ENCODE measurements at places on chromosomes 5 and 9.
A peak's percentile ranks its signal among the peaks of the same experiment; 100 is the strongest.

DNA sequence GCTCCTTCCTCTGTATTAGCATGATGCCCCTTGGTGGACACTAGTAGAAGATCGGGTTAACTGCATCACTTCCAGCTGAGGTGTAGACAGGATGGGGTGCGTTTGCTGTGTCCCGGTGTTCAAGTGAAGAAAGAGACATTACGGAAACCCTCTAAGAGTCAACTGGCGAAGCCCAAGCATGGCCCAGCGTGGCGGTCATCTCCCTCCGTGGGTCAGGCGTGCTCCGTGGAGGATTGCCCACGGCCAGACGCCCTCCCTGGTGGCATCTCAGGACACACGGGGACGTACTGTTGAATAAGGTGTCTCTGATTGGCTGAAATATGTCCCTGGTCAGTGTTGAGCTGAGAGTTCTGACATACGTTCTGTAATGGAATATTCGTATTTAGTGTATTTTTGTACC, 119.5 kb upstream of the CACNA1B start:
- DNase-seq, result no peak

GRCh38 chr5:3352711-3353110, 242.9 kb upstream of the IRX1 start:
- DNase-seq, result no peak

- DNase-seq, result peak; percentile 68
Measured at GRCh38 chr5:59759600-59760351, 133.8 kb downstream of the PDE4D start.

- DNase-seq, result no peak
Measured at GRCh38 chr5:3592298-3592697, 3.3 kb upstream of the IRX1 start.

- no peak for DNase-seq
Measured at GRCh38 chr9:76561900-76562299, 102.9 kb downstream of the GCNT1 start.

- DNase-seq, result no peak
Measured at GRCh38 chr9:136049491-136050265, 45.4 kb downstream of the NACC2 start.

DNA sequence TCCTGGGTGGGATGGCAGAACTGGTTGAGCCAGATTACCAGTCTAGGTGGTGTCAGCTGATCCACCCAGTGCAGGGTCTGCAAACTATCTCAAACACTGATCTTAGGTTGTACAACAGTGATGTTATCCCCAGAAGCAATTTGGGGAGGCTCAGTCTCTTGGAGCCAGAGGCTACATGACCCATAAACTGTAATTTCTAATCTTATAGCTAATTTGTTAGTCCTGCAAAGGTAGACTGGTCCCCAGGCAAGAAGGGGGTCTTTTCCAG, 5.3 kb upstream of the ZNF366 start:
- DNase-seq, result no peak

DNA sequence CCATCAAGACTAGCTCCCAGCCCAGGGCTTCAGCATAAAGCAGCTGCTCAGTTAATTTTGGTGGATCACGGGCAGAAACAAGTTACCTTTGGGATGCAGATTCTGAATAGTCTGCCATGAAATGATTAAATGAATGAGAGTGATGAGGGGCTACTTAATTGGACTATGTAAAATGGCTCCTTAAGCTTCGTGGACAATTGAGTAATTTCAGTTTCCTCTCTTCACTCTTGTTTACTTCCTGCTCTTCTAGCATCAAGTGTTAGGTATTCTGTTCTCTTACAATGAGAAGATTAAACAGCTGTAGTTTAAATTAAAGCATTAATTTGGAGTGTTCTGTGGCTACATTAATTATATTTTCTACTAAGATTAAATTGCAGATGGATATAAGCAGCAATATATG, 28.1 kb downstream of the PIK3R1 start:
- DNase-seq, result no peak

DNA sequence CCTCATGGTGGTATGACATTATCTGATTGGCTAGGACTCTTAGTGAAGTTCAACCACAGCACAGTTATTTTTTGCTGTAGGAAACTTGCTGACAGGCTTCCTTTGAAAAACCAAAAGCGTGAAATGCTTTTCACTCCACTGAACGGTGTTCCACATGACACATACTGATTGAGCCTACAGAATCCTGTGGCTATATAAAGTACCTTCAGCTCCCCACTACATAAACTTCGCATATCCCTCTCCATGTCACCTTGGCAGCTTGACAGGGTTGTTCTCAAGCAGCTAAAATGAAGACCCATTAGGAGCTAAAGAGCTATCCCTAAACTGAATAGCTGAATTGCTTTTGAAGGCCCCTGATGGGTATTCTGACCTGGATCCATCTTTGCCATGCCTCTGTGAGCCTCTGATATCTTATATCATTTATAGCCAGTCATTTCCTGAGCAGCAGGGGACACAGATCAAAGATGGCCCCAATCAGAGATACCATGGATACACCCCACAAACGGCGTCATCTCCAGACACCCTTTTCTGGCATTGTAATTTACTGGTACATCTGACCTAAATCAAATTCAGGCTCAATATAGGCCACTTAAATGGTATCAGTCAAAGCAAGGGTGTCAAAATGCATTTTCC, 91.5 kb downstream of the APBA1 start:
- no peak for DNase-seq

GRCh38 chr9:79447762-79448161, 124.0 kb upstream of the TLE4 start:
- DNase-seq, result no peak

DNA sequence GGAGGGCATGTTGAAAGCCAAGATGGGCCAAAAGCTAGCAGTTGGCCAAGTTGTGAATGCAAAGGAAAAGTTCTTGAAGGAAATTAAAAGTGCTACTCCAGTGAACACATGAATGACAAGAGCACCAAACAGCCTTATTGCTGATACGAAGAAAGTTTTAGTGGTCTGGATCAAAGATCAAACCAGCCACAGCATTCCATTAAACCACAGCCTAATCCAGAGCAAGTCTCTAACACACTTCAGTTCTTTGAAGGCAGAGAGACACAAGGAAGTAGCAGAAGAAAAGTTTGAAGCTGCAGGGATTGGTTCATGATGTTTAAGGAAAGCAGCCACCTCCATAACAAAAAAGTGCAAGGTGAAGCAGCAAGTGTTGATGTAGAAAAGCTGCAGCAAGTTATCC, 71.6 kb downstream of the ERCC6L2 start:
- peak; percentile 31 for DNase-seq

DNA sequence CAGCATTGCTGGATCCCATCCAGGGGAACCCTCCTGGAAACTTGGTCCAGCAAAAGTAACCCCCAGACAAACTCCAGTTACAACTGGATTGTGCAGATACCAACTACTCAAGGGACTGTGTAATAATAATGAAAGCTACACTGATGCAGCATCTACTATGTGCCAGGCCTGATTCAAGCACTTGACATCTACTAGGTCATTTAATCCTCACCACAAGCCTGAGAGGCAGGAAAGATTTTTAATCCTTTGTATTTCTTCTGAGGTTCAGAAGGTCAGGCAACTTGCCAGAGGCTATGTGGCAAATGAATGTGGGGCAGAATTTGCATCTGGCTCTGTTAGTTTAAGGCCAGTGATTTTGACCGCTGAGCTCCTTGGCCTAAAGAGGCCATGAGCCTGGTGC, 29.5 kb upstream of the FOXI1 start:
- DNase-seq, result no peak

GRCh38 chr5:76363352-76364225, 39.5 kb upstream of the IQGAP2 start:
- DNase-seq, result no peak

DNA sequence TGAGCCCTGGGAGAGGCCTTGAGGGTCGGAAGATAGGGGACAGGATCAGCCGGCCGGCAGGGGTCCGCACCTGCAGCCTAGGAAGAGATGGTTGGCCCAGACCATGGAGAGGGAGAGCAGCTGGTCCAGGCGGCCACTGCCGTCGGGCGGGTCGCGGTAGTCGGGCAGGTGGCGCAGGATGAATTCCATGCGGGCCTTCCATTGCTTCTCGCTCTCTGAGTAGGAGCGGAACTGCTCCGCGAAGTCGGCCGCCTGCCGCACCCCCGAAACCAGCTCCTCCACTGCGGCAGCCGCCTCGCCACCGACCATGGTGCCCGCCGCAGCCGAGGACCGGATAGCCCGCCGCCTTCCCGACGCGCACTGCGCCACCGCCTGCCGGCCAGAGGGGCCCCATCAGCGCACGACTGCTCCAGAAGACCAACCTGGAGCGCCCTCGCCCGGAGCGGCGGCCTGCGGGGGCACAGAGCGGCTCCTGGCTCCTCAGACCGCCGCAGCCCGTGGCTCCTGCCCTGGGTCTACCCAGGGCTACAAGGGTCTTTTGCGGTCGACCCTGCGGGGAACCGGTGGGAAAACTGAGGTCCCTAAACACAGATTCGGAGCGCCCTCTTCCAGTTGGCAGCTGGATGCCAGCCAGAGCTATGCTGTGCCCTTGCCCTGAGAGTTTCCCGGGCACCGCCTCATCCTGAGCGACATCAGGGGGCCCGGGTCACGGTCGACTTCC, at the start of gene CDKN2AIPNL:
Gene CDKN2AIPNL, minus strand, starts transcription at position 336 of the 721 bp plus-strand sequence. Its CDS starts 27 bp downstream, at position 309.
- peak; percentile 90 for DNase-seq

GRCh38 chr9:108551030-108551841, 304.6 kb downstream of the ACTL7B start:
- DNase-seq, result peak; percentile 87

DNA sequence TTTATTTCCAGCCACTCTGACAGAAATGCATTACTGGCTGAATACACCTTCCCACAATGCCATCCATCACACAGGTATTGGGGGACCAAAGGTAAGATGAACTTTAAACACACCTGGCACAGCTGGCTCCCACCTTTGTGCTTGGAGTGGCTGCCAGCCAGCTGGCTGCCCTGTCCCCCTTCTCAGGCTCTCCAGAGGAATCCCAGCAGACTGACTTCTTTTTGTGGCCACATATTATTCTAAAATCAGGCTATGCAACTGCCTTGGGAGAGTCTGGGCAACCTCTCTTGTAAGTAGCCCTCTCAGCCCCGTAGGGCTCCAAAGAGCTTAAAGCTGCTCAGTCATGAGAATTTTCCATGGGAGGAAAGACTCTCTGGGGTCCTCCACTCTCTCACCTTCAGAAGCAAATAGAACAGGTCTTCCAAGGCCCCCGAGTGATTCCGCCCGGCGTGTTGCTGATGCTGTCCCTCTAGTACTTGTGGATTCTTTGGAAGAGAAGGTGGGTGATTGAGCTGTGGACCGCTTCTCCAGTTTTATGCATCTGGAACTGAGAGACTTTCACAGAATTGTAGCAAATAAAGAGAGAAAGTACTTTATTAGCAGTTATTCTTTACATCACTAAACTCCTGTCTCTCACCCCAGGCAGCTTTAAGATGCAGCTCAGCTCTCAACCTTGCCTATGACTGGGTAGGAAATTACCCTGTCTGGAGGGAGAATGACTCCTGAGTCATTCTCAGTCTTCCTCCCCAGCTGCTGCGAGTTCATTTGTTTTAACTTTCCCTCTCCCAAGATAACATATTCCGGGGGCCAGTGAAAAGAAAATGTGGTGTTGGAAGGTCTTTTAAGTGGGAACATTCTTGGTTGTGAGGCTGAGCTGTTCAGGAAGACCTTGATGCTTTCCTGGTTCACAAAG, 159.4 kb upstream of the PITX1 start:
- peak; percentile 52 for DNase-seq

DNA sequence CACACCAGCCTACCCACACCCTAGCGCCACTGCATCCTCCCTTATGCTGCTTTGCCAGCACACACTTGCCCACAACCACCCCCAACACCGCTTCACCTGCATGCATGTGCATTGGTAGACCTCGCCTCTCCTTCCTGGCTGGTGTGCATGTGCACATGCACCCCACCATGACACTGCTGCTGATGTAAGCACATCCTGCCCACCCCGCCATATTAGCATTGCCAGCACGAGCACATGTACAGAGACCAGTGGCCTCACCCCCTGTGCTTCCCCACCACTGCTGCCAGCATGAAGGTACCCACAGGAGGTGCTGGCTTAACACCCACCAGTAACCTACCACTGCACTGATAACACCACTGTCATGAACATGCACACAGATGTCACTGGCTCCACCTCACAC, 218.2 kb downstream of the SLCO4C1 start:
- DNase-seq, result no peak

- no peak for DNase-seq
Measured at GRCh38 chr5:132430746-132431145, 59.8 kb downstream of the IRF1 start.

DNA sequence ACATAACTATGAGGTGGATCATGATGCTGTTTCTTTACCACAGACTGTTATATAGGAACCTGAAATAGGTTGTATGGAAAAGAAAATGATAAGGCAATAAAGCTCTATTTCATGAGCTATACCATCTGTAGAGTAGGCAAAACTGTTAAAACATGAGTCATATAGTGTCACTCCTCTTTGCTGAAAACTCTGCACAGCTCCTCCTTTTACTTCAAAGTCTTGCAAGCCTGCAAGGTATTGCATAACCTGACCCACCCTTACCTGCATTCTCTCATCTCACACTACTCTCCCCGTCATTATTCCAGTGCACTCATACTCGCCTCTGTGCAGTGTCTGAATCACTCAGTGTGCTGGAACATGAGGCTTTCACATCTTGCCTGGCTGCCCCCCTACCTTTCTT, 790.1 kb downstream of the EFNA5 start:
- DNase-seq, result no peak

DNA sequence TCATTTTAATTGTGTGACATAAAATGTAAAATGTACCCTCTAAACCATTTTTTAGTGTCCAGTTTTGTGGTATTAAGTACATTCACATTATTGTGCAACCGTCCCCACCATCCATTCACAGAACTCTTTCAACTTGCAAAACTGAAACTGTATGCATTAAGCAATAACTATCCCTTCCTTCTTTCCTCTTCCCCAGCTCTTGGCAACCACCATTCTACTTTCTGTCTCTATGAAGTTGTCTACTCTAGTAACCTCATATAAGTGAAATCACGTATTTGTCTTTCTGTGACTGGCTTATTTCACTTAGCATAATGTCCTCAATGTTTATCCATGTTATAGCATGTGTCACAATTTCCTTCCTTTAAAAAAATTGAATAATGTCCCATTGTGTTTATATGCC, 142.4 kb downstream of the C9orf152 start:
- peak; percentile 87 for DNase-seq

All from choroid plexus epithelial cell (primary cell).